Omental fat pad (tissue), 4 donors: ENCODE measurements at places on chromosomes 6 and 20.

- DNase-seq, result peak; percentile 50
Observed at GRCh38 chr20:34525709-34526416, 9.6 kb downstream of the DYNLRB1 start.

DNA sequence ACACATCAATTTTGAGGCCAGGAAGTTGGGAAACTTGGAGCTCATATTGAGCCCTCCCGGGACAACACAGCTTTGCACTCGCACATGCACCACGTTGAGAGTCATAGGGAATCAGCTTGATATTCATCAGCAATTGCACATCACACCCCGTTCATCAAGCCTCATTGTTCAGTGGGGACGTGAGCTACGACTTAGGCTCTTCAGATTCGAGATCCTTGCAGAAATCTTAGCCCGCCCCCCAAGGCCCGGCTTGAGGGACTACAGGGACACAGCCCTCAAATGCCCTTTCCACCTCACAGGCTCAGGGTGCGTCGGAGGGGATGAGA, 93.0 kb upstream of the MAFB start:
- DNase-seq, result no peak

GRCh38 chr6:163100259-163100658, 314.3 kb upstream of the QKI start:
- no peak for DNase-seq

DNA sequence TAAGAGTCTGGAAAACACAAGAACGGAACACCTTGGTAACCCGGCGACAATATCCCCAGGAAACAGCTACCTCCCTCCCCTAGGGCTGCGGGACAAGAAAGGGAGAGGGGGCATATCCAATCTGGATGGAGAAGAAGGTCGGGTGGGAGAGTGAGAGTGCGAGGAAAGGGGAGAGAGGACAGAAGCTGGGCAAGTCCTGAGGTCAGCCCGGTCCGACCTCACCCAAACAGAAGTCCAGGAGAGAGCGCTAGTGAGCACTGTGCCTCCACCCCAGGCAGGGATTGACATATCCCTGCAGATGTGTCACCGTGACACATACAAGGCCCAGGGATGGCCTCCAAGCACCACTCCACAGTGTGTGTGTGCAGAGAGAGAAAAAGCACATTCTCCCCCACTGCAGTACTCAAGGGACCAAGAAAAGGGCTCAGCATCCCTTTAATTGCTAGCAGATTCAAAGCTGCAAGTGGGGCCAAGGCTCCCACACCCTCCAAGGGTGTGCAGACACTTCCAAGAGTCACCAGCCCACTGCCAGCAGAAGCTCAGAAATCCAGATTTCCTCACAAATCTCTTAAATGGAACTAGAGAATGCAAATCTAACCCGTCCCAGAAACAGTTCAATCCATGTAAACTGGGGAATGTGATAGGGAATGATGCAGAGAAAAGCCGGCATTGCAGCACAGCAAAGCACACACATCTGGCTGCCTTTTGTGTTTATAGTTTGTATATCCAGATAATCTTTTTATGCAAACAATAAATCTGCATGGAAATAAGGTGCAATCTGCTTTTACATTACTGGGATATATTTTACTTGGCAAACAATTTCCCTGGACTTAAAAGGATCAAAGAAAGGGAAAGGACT, 3.1 kb downstream of the PXDC1 start:
- DNase-seq, result peak; percentile 62

- DNase-seq, result no peak
Observed at GRCh38 chr20:38434301-38434741, 807 bp downstream of the SNHG17 start.

DNA sequence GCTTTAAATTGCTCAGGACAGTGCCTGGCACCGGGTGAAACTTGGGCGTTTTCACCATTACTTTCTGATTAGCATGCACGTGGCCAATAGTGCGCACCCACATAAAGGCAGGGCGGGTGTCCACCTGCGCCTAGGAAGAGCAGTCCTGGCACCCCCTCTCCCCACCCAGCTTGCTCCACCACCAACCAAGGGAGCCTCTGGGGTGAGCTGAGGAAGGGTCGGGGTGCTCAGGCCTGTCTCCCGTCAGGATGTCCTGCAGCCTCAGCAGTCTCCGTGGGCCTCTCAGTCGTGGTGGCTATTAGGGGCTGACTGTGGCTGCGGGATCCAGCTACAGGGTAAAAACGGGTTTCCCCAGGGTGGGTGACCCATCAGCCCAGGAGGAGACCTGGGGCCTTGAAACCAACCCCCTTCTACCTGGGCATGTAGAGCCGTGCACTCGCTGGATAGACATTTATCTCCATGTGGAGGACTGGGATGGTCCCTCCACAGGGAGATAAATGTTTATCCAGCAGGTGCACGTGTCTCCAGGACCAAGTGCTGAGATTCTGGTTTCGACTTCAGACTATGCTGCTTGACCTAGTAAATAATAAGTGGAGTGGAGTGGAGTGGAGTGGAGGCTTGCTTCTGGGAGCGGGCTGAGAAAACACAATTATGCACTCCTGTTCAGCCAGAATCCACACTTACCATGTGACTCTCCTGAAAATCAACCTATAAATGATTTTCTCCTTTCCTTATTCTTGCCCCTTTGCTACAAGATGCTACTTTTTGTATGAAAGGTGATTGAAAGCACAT, 91.1 kb downstream of the ZDHHC14 start:
- no peak for DNase-seq

DNA sequence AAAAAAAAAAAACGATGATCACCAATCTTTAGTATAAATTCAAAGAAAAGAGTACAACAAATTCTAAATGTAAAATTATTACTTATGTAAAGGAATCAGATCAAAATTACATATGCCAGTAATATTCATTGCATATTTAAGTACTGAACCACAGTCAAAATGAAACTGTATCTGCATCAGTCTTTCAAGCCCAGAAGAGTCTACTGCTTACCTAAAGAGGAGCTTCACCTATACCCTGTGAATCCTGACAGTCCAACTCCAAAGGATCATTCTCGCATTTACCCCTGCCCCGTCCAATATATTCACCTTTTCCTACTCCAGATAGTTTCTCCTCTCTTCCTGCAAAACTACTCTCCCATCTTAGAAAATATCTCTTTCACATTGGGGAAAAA, 9.2 kb downstream of the ATG5 start:
- DNase-seq, result no peak

DNA sequence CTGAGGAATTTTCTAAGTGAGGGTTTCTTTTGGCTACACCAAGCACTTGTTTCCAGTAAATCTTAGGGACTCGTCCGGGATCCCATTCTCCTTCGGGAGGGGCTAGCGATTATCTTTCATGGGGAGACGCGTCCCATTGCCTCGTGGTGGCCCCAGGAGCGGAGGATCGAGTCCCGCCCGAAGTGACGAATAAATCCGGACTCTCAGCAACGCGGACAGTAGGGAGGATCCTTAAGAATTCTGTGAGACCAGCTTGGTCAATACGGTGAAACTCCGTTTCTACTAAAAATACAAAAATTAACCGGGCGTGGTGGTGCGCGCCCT, 69.1 kb upstream of the PRSS16 start:
- no peak for DNase-seq

GRCh38 chr6:20708367-20709124, 174.3 kb downstream of the CDKAL1 start:
- no peak for DNase-seq

GRCh38 chr20:17836303-17836861, 132.2 kb downstream of the SNX5 start:
- DNase-seq, result no peak

DNA sequence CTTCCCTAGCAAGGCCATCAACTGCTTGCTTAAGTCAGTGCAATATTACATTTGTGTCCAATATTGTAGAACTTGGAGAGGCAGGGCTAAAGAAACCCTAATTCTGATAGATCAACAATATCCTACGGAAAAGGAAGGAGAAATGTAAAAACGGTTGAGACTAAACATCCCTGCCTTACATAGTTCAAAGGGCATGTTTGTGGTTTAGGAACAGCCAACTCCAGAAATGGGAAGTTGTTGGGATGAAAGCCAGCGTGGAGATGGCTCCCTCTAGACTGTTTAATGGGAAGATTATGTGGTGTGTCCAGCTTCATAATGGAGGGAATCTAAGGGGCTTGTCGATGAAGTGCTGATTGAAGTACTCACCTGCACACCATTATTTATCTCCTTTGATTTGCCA, 145.3 kb upstream of the TENT5A start:
- no peak for DNase-seq

GRCh38 chr6:15776458-15776980, 113.7 kb upstream of the DTNBP1 start:
- no peak for DNase-seq

DNA sequence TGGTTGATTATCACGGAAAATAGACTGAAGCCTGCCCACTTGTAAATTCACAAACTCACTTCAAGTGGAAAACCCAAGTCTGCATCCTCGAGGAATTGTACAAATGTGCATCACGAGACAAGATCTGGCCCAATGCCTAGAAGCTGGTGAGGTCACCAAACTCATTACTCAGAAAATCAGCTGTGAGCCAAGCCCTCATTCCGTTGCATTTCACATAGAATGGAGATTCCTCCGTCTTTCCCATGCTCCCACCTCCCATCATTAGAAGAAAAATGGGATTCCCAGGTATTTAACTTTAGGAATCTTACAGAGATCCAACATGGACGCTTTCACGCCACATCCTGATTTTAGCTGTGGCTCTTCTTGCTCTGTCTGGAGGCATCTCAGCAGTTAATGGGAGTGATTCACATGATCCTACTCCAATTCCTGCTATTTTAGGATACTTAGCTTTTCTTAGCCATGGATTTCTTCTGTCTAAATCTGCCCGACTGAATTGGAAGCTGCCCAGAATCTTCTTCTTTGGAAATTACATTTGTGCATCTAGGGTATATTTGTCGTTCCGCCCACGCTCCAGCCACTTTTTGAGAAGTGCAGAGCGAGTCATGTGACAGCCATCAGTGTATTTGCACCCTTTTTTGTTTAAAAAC, 68.7 kb upstream of the STMND1 start:
- peak; percentile 81 for DNase-seq

DNA sequence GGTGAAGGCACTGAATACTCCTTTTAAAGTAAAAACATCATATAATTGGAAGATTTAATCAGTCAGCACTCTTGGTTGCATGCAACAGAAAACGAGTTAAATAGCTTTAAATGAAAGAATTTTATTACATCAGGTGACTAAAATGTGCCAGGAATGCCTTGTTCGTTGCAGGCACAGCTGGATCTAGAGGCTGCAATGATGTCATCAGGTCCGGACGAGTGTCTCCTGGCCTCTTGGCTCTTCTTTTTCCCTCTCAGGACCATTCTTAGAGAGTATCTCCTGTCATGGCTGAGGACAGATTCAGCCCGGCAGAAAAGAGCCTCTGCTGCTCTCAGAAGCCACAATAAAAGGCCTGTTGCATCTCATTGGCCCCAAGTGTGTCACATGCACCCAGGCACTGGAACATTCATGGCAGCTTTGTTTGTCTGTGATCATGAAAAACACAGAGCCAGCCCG, 510.7 kb upstream of the SULF2 start:
- no peak for DNase-seq

DNA sequence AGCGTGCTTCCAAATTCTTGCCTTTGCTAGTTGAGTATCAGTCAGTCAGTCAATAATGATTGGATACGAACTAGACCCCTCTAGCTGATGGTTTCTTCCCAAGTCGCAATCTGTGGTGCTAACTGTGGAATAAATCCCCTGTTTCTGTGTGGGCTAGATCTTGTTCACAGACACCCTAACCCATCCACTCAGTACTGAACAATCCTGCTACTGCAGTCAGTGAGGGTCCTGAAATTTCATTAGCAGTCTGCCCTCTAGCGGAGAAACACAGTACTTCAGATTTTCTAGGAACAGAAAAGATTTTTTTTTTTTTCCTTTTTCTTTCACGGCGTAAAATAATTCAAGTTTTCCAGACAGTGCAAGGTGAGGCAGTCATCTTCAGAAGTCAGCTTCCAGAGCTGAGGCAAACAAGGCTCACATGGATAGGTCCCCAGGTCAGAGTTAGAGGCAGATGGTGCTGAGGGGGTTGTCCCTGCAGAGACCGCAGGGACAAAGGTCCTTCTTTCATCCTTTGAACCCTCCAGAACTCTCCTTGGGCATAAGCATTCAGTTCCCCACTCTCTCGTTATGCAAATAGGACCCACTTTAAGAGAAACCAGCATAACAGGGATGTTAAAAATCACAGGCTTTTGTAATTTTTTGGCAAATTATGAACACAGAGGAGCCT, 119.6 kb downstream of the SCML4 start:
- DNase-seq, result no peak

DNA sequence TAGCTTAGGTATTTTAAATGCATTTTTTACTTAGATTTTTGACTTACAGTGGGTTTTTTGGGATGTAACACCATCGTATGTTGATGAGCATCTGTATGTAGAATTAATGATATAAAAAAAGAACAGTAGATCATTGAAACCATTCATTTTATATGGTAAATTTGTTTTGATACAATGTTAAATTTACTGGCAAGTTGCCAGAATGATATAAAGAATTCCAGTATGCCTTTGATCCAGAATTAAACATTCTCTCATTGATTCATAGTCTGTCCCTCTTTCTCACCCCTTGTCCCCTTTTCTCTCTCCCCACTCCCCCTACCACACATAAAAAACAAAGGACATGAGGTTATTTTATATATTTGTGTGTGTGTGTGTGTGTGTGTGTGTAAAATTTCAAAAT, 45.3 kb downstream of the VTA1 start:
- DNase-seq, result no peak

- no peak for DNase-seq
Observed at GRCh38 chr20:16953858-16954257, 205.7 kb downstream of the OTOR start.

GRCh38 chr6:163255265-163255664, 159.3 kb upstream of the QKI start:
- no peak for DNase-seq

DNA sequence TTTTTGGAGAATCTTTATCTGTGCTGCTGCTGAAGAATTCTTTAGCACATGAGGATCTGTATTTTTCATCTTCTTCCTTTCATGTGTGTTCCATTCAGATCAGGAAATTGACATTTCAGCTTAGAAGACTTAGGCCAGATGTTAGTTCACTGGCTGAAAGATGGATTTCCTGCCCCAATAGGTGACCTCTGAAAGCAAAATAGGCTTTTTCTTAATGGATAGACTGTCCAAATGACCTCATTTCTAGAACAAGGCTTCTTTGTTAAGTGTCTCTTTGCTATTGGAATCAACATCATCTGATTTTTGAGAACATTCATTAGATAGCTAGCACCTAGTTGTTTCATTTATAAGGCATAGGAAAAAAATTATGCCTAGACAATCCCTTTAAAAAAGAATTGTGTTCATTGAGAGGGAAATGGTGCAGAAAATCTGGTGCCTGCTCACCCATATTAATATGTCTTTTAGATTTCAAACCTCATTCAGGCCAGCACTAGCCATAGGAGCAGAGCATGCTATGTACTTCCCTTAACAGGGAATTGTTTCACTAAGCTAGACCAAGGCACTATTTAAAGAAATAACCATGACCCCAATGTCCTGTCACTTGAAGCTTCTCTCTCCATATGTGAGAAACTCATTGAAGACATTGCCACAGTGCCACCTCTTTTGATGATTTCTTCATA, 13.6 kb upstream of the SASH1 start:
- DNase-seq, result no peak

- no peak for DNase-seq
Observed at GRCh38 chr6:147223736-147224135, 19.5 kb downstream of the STXBP5 start.

- no peak for DNase-seq
Observed at GRCh38 chr20:34713194-34713943, 9.2 kb downstream of the TP53INP2 start.

- no peak for DNase-seq
Observed at GRCh38 chr6:23329086-23329485, 759.7 kb downstream of the HDGFL1 start.

- no peak for DNase-seq
Observed at GRCh38 chr20:33450867-33451266, 7.3 kb upstream of the SNTA1 start.
